Astrocyte of the spinal cord (primary cell): ENCODE measurements at places on chromosomes 13 and 19.

GRCh38 chr13:94239135-94239534, 240.3 kb downstream of the DCT start:
- DNase-seq, result peak; percentile 29

DNA sequence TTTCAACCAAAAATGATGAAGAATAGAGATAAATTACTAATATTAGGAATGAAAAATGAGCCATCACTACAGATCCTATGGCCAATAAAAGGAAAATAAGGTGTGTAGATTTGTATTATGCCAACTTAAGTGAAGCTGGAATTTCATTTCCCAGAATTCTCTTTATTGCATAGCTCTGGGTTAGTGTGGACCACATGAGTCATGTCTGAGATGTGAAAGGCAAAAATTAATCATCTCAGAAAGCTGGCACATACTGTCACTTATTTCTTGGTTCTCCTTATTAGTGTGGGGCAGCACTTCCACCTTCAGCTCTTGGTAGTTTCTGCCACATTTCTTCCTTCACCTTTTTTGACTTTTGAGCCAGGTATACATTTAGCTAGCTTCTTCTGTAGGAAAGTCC, 82.6 kb downstream of the KATNAL1 start:
- DNase-seq, result no peak

DNA sequence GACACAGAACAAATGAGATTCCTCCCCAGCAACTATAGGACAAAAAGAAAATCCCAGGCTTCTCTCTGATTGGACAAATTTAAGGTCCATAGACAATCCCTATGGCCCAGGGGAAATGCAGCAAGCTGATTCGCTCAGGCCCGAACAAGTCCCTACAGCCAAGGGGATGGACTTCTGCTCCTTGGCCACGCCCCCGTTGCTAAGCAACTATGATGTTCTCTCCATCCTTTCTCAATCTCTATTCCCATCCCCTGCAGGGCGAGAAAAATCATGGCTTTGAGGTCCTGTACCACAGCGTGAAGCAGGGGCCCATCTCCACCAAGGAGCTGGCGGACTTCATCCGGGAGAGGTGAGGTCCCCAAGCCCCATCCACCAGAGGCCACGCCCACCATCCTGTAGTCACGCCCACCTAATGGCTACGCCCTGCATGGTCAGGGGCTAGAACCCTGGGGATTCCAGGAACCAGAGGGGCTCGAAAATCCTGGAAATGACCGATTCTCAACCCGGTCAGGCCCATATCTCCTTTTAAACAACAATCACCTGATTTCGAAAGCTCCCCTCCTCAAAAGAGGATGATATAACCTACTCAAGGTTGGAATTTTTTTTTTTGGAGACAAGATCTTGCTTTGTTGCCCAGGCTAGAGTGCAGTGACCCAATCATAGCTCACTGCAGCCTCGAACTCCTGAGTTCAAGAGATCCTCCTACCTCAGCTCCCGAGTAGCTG, 11.4 kb downstream of the FCHO1 start:
- peak; percentile 61 for DNase-seq

GRCh38 chr13:98559169-98559568, 17.7 kb downstream of the STK24 start:
- no peak for DNase-seq

- DNase-seq, result no peak
Observed at GRCh38 chr13:27005556-27005955, 166.1 kb downstream of the USP12 start.

DNA sequence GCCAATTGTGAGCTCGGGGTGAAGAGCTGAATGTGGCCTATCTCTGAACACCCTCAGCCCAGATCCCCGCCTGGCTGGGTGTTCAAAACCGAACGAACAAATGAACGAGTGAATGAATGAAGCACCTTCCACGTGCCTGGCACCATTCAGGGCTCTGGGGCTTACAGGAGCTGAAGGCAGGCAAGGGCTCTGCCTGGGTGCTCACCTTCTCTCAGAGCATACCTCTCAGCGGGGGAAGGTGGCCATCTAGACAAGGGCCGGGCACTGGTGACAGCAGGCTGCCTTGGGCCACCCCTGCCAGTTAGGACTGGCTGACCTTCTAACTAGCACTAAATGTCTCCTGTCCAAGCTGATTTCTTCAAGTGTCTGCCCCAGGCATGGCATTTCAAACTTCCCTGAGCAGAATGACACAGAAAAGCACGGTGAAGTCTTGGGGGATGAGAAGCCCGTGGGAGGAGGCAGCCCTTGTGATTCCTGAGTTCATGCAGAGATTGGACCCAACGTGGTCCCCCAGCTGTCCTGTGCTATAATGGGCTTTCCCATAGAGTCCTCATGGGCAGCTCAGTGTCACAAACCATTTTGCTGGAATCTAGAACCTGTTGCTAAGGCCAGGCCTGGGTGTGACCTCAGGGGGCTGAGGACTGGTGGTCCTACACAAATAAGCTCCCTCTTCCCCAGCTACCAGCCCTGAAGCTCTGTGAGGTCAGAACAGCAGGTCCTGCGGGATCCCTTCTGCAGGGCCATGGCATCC, 27.9 kb upstream of the VSTM2B start:
- no peak for DNase-seq

GRCh38 chr19:10013316-10013715, at the start of gene RDH8:
TSS of gene RDH8 (plus strand) at chr19:10013483. CDS start at chr19:10013498, 15 bp downstream.
- no peak for DNase-seq

DNA sequence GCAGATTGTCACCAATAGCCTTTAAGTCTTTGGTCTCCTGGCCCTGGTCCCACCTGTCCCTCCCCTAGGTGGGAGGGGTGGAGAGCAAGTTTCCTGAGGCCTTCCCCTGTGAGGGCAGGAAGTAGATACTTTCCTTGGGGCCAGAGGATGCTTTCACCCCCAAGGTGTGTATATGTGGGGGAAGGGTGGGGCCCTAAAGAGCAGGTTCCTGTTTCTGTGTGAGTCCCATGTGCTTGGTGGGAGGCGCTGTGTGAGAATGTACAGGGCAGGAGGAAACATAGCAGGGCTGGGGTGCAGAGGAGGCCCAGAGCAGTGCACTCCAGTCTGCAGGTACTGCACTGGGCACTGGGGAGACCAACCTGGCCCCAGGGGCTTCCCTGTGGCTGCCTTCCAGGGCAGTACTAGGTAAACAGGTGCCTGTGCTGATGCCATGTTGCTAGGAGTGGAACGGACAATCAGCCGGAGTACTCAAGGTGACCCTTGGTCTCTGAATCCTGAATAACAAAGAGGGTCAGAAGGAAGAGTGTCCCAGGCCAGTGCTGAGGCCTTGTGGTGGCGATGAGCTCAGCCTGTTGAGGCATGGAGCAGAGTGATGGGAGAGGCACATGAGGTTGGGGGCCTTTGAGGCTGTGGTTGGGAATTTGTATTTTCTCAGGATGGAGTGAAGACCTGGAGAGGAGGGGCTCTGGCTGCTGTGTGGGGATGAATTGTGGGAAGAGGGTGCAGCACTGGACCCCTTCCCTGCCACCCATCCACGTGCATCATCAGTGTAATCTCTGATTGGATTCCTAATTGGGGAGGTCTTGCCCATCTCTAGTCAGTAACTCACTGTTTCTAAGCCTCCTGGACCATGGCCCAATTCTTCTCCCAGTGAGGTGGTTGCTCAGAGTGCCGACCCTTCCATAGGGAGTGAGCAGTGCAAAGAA, 5.1 kb downstream of the EGLN2 start:
- no peak for DNase-seq

DNA sequence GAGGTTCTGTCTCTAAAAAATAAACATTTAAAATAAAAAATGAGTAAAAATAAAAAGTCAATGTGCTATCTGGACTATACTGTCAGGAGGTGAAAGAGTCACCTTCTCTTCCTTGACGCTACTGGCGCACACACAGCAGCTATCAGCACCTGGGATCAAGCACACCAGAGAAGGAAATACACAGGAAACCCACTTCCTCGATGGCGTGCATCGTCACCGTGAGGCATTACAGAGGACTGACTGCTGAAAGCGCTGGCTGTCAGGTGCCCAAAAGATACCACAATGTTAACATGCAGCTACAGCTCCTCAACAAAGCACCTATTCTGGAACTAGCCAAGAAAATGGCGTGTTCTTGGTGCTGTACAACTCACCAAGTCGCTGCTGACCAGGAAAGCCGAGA, 6.1 kb downstream of the SLC35E1 start:
- DNase-seq, result no peak

- peak; percentile 42 for DNase-seq
Observed at GRCh38 chr19:45569619-45570421, 14.8 kb downstream of the OPA3 start.

DNA sequence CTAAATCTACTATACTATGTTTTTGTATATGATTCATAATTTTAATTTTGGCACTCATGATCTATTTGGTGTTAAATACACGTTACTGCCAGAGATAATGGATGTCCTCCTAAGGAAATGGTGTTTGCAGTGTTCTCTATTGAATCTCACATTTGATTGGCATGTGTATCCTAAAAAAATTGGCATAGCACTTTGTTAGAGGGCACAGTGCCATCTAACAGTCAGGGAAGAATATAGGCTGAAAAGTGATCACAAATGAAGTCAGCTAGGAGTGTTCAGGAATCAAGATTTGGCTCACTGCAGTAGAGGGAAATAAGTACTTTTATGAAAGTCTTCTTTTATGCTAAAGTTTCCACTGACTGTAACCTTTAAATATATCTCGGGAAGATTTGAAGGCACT, 624.6 kb downstream of the GPC6 start:
- no peak for DNase-seq

DNA sequence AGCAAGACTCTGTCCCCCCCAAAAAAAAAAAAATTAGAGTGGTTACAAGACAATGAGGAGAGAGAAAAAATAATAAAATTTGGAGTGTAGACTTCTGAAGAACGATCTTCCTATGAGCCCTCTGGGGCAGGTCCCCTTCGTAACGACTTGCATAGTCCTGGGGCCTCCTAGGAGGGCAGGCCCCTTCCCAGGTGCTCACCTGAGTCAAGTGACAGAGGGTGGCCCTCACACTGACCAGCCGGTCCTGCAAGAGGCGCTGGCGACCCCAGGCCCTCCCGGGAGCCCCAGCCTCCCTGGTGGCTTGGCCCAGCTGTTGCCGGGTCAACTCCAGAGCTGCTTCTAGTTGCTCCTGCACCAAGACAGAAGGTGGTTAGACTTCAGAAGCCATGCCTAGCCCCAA, 14.9 kb downstream of the PLEKHA4 start:
- DNase-seq, result no peak

DNA sequence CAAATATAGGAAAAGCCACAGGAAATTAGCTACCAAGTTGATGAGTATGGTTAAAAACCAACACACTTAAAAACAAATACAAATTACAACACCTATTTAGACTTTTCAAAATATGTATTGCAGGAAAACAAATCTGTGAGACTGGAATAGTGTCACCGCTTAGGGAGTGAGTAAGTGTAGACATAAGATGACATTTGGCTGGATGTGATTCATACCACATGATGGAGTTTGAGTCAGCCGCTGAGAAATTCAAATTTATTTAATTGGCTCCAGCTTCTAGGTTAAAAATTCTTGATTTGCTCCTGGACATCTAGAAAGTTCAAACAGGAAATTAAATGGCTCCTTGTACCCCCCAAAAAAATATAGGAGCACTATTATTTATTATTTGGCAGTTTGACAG, 531.7 kb downstream of the SLITRK1 start:
- peak; percentile 43 for DNase-seq

- DNase-seq, result no peak
Observed at GRCh38 chr13:50205581-50205980, 190.3 kb downstream of the KCNRG start.

DNA sequence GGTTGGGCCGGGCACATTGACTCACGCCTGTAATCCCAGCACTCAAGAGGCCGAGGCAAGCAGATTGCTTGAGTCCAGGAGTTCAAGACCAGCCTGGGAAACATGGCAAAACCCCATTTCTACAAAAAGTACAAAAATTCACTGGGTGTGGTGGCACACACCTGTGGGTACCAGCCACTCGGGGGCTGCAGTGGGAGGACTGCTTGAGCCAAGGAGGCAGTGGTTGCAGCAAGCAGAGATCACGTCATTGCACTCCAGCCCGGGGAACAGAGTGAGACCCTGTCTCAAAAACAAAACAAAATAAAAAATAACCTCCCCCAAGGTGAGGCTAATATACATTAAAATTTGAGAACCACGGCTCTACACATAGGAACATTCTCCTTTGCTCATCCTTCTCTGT, 24.9 kb downstream of the NLRP13 start:
- DNase-seq, result no peak

DNA sequence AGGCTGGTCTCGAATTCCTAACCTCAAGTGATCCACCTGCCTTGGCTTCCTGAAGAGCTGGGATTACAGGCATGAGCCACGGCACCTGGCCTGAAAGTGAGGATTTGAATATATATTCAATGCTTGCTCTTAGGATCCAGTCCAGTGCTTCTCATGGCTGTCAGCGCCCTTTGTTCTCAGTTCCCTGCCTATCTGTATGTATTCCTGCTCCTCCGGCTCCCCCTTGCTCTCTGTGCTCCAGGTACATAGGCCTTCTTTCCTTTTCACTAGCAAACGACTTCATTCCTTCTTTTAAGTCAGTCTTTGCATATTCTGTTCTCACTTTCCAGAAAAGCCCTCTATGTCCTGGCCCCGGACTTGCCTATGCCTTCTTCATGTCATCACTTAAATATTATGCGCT, 232.8 kb downstream of the DACH1 start:
- no peak for DNase-seq

- DNase-seq, result no peak
Observed at GRCh38 chr13:40197936-40198595, 468.4 kb downstream of the FOXO1 start.

- DNase-seq, result no peak
Observed at GRCh38 chr13:102977471-102977870, 88.7 kb downstream of the SLC10A2 start.

DNA sequence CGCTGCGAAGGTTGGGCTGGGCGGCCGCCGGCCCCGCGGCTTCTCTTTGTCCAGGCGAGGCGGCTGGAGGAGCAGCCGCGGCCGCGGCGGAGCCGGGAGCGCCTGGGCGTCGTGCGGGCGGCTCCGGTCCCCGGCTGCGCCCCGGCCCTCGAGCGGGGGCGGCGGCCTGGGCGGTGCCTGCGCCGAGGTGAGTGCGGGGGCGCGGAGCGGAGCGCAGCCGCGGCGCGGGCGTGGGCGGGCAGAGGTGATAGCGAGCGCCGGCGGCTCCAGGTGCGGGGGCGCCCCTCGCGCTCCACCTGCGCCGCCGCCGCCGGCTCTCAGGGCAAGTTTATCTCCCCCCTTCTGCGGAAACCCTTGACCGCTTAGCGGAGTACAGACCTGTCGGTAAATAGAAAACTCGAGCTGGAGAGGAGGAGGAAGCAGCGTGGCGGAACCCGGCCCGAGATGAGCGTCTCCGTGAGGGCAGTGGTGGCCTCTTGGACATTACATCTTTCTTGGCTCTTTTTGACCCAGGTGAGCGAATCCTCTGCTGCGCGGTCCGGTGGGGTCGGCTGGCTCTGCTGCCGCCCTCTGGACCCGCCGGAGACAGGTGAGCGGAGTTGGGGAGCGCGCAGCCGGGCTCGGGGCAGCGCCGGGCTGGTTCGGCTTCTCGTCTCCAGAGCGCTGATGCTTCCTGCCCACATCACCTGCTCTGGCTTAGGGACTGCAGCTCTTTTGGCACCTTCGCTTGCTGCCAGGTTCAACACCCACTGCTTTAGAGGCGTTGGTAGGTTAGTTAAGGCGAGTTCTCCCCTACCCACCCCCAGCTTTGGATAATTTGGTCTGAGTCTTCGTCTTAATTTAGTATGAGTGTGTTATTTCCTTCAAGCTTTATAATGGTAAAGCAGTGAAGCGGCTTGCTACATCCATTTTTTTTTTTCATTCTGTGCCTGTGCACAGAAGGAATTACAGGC, at the start of gene MTUS2:
Gene MTUS2, plus strand, starts transcription at position 241 of the 953 bp plus-strand sequence.
- DNase-seq, result no peak
